ENCODE measurements at places on chromosomes 13 and 19. TPM values are rescaled to one million over a fixed set of nuclear protein-coding genes. Genes with fewer than 3 reads are reported as not detected.

The MEDAG gene
- total RNA-seq = not detected

DNA sequence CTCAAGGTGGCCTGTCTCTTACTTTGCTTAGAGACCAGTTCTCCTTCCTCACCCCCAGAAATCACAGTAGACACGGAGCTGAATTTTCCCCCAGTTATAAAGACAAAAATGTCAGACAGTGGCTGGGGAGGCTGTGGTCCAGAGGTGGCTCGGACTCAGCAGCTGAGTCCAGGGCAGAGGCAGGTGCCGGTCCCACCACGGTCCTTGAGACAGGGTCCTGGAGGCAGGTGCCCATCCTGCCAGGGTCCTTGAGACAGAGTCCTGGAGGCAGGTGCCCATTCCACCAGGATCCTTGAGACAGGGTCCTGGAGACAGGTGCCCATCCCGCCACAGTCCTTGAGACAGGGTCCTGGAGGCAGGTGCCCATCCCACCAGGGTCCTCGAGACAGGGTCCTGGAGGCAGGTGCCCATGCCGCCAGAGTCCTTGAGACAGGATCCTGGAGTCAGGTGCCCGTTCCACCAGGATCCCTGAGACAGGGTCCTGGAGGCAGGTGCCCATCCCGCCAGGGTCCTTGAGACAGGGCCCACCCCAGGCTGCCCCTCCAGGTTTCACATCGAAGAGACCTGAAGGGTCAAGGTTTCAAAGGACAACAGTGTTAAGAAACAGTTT is 23.1 kb downstream of the PEPD start:
- no peak for DNase-seq

DNA sequence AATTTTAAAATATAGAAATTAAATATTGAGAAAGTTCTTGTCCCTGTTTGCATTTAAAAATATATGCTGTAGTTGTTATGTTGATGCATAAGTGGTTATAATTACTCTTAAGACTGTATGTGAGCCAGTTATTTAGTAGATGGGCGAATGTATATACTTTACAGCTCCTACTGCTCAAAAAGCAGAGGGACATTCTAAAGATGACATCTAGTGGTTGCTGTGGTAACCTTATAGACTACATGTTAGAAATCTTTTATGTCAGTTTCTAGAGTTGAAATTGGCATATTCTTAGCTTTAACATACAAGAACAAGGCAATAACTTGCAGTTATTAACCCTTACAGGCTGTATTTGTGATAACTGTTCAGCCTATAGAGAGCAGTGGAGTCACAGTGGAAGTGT is 160.5 kb downstream of the OLFM4 start:
- DNase-seq = no peak

DNA sequence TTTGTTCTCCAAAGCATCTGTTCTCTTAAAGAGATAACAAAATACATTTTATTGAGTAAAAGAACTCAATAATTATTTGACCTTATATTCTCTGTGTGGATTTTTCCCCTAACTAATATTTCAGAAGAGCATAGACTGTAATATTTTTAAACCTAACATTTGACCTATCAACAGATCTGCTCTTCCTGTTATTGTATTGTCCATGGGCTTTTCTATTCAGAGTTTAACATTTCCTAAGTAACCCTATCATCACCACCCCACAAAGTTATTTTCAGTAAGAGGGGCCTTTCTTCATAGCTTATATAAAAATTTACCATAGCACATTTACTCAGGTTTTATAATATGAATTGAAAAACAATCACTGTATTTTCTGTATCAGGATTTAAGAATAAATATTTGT is 17.5 kb downstream of the POLR1D start:
- DNase-seq = no peak

GRCh38 chr13:110006304-110006703 is 219.9 kb upstream of the IRS2 start:
- DNase-seq = peak; percentile 83

The PTGER1 gene
- total RNA-seq = 0.43 TPM

- no peak for DNase-seq
Measured at GRCh38 chr19:1570836-1571235, 2.7 kb upstream of the MEX3D start.

DNA sequence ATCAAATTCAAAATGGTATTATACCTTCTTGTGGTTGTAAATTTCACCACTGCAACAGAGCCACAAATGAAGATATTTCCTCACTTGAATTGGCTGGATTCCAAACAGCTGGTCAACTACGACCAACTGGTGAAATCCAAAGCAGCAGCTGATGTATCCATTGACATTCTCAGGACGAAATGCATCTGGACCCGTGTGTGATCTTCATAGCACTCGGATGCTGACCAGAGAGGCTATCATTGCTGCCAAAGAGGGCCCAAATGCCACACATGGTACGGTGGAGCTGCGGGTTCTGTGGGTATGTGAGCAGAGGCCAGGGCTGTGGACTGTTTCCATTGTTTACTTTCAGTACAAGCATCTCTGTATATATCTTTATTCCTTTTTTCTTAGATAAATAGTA is 25.6 kb upstream of the PCCA start:
- DNase-seq = no peak
